Activated T-cell treated with anti-CD3 and anti-CD28 coated beads, Interleukin-2, amount 50 U/mL, for 48 hours (primary cell): ENCODE measurements at places on chromosomes 2 and 18.

DNA sequence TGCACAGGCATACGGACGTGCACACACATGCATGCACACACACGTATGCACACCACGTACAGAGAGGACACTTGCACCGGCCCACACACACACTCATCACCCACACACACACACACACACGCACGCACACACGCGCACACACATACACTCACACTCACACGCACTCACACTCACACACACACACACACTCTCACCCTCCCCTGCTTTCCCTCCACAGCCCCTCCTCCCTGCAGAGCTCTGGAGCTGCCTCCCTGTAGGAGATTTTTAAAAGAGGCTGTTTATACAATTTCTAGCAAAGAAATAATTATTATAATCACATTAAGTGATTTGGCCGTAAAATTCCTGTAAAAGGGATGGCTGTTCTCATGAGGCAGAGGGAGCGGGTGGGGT lies 36.5 kb upstream of the SNED1 start:
- no peak for DNase-seq

DNA sequence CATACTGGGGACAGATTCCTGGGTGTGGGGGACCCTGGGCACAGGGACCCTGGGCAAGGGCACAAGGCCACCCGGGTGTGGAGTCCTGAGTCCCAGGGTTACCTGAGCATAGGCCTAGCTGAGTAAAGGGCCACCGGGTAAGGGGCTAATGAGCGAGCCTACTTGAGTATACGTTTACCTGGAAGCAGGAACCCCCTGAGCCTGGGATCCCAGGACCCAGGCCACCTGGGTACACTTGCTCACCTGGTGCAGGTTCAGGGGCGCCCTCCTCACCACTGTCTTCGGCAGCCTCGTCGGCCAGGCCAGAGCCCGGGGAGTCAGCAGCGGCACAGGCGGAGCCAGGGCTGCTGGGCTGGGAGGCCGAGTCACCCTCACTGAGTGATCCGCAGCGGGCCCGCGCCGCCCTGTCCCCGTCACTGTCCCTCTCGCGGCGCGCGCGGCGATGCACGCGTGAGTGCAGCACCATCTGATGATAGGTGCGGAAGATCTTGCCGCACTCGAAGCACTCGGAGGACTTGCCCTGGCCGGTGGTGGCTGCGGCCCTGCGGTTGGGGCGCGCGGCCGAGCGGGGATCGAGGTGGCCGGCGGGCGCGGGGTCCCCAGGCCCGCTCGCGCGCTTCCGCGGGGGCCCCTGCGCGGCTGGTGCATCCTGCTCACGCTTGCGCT lies 53.9 kb downstream of the ZNF516 start:
- DNase-seq = no peak

- DNase-seq = no peak
Measured at GRCh38 chr2:61318553-61318952, 152.3 kb downstream of the USP34 start.

- no peak for DNase-seq
Measured at GRCh38 chr18:48290162-48290926, 118.8 kb downstream of the ZBTB7C start.

- DNase-seq = no peak
Measured at GRCh38 chr2:176902454-176902853, 310.1 kb upstream of the HNRNPA3 start.

DNA sequence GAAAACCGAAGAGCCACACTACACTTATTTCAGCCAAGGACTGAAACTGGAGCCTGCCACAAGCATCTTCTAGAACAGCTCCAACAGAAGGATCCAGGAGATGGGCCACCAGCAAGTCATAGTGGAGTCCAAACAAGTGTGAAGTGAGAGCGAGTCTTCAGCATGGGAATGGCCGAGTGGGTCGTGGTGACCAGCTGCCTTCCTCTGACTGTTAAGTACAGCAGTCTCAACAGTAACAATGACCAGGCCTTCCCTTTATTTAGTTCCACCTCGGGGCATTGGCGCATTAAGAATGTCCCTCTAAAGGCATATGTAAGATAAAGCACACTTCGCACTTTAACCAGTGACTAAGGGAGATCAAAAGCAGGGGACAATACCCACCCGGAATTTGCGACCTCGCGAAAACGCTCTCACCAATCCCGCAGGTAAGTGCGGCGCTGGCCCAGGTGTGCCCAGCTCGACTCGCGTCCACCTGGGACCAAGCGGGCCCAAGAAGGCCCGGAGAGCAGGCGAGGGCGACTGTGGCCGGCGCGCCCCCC lies 1.1 kb downstream of the L3MBTL4 start:
- DNase-seq = no peak

GRCh38 chr18:8868779-8869415 lies 163.5 kb downstream of the MTCL1 start:
- DNase-seq = no peak

- DNase-seq = no peak
Measured at GRCh38 chr2:10161206-10161931, 38.8 kb downstream of the RRM2 start.

GRCh38 chr18:32831781-32832180 lies 59.0 kb upstream of the KLHL14 start:
- no peak for DNase-seq

- DNase-seq = no peak
Measured at GRCh38 chr2:169221745-169222369, 140.5 kb downstream of the LRP2 start.

DNA sequence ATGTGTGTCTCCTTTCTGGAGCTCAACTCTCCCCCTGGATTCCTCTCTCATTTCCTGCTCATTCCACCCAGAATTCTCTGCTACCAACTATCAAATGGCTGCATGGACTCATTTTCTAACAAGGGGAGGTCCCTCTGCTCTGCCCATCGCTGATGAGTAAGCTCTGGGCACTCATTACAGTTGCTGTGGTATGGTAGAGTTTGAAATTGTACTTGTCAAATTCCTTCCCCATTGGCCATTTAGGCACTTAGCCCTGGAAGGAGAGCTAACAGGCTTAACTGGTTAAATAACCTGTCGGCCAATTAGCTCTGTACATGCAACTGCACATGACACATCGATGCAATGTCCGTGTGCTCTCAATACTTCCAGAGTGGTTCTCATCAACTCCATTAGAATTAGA lies 20.4 kb downstream of the COL6A3 start:
- DNase-seq = no peak

DNA sequence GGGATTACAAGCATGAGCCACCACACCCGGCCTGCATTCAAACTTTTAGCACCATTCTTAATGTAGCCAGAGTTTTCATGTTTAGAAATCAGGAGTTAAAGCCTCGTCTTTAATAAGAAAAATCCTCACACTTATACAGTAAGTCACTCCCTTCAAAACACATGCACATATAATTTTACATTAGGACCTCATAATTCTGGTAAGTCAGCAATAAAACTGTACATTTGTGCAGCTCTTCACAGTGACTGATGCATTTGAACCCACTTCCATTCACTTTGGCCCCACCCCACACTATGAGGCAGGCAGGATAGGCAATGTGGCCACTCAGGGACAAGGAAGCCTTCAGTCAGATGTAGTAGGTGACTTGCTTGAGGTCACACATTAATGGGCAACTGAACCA lies 141.7 kb upstream of the SIX3 start:
- DNase-seq = no peak

- no peak for DNase-seq
Measured at GRCh38 chr2:48200620-48201293, 294.5 kb upstream of the FBXO11 start.

GRCh38 chr2:181426672-181427071 lies 30.5 kb upstream of the ITGA4 start:
- no peak for DNase-seq

DNA sequence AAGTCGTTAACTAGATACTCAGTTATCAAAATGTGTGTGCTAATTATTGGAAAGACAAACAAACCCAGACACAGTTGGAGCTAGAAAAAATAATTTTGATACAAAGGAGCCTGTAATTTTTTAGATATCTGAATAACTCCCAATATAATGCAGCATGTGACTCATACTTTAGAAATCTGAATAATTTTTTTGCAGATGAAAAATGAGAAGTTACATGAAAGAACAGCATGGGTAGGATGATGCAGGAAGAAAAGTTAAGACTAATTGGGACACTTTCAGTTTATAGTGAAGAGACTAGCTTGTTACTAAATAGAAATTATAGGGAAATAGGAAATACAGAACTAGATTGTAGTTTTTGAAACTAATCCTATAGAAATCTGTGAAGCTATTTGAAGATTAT lies 945.8 kb downstream of the CBLN2 start:
- DNase-seq = no peak

- no peak for DNase-seq
Measured at GRCh38 chr2:105177536-105178254, 63.8 kb upstream of the GPR45 start.

DNA sequence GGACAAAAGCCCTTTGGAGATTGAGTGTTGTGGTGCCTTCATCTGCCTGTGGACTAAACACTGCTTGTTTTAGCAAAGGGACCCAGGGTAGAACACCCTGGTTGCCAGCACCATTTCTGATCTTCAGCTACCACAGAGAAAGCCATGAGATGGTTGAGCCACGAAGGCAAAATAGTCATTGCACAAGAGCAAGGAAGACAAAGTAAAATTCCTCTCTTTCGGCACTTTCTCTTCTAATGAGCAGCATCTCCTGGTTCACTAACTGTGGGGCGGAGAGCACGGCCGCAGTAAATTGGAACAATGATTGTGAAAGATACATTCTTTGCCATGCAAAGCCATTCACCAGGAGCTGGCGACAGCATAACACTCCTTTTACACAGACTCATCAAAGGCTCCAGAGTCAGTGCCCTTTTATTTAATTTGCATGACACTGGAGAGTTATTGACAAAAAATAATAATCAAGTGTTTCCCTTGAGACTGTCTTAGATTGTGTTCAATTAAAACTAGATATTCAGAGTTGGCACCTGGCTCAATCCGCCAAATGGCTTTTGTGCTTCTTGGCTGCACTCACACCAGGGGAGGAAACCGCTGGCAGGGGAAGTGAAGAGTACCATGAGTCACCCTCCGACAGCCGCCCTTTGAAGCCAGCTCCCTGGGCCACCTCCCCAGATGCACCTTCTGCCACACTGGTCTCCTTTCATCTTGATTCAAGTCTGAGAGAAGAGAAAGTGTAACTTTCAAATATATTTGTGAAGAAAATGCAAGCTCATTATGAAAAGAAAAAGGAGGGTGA lies 100.5 kb upstream of the MEIS1 start:
- no peak for DNase-seq

DNA sequence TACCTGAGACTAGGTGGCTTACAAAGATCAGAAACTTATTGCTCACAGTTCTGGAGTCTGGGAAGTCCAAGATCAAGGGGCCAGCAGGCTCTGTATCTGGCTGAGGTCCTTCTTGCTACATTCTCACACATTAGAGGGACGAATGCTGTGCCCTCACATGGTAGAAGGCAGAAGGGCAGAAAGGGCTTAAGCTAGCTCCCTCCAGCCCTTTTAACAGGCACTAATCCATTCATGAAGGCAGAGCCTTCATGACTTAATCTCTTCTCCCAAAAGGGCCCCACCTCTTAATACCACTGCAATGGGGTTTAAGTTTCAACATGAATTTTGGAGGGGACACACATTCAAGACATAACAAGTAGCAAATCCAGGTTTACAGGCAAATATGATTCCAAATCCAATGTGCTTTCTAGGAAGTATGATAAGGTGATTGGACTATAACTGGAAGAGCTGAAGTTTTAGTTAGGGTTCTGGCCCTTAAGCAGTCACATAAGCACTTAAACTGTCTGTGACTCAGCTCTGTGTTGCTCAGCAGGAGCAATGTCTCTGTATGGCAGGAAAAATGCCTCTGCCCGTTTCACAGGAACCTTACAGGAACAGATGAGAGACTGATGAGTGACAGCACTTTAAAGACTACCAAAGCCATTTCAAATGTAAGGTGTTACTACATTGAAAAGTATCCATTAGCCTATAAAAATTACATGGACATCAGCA lies 119.6 kb upstream of the PTPRM start:
- DNase-seq = no peak

GRCh38 chr18:26422472-26423162 lies 125.7 kb downstream of the KCTD1 start:
- no peak for DNase-seq

DNA sequence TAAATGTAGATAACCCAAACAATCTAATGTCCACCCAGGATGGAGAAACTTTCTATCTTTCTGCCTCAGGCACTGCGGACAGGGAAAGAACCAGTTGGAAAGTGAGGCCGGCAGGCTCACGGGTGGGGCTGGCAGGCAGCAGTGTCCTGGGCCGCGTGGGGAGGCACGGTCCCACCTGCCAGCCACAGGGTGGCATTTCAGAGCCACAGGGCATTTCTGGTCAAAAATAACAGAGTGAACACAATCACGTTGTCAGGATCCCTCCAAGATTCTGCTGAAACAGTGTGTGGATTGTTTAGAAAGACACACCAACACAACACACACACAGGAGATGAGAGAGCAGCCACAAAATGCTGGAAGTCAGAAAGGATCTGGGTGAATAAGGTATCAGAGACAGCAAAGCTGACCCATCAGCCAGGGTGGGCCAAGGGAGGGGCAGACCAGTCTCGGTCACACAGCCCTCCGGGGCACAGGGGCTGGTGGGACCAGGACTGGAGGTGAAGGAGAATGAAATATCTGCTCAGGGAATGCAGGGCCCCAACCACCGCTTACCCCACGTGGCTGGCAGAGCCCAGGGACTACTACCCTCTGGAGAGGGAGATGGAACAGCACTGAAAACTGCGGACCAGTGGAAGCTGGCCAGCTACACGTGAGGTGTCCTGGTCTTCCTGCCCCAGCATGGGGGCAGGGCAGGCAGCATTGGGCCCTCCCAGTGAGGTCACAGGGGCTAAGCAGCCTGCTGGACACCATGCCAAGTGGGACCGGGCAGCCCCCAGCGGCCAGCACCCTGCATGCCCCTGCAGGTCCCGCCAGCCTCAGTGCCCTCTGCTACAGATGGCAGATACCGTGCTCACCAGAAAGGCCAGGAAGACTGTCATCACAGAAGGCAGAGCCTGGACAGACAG lies 173.9 kb downstream of the HDAC4 start:
- no peak for DNase-seq

- no peak for DNase-seq
Measured at GRCh38 chr2:42210203-42210602, 41.0 kb downstream of the EML4 start.

DNA sequence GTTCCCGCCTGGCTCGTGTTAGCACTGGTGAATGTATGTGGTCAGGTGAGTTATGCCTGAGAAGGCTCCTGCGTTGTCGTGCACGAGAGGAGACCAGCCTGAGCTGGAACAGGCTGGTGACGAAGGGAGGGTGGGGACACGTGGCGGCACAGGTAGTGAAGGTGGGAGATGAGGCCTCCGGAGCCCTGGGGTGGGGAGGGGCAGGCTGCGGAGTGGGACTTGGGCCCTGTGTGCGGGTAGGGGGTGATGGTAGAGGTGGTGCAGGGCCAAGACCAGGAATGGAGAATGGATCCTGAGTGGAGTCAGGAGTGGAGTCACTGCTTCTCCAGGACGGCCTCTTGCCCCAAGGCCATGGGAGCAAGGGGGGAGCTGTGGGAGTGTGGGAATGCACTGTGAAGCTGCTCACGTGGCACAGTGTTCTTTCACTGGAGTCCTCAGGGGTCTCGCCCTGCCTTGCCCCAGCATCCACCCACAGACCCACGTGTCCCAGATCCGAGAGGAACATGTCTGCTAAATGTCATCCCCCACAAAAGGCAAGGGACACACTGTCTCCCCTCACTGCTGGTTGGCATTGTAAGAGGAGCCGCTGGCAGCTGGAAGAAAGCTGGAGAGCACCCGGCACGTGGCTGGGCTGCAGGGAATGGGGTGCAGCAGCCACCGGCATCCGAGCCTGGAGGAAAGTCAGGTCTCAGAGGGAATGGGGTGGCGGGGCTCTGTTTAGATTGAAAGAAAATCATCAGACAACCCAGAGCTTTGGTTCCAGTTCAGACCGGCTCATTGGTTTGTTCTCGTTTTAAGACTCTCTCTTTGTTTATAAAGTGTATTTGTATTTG lies 63.7 kb downstream of the CYP26B1 start:
- DNase-seq = no peak
